Stimulated activated CD4-positive, alpha-beta T cell treated with anti-CD3 and anti-CD28 coated beads, Interleukin-15, amount 100 ng/mL, for 1 hour (primary cell): ENCODE measurements at places on chromosomes 16 and 17.

- no peak for DNase-seq
Measured at GRCh38 chr17:55635253-55635914, 87.3 kb downstream of the TMEM100 start.

- no peak for DNase-seq
Measured at GRCh38 chr17:75110234-75110937, 617 bp downstream of the ARMC7 start.

- no peak for DNase-seq
Measured at GRCh38 chr17:73770115-73770848, 126.0 kb upstream of the SDK2 start.

GRCh38 chr17:41653892-41654677, 29.7 kb upstream of the KRT17 start:
- DNase-seq: no peak

DNA sequence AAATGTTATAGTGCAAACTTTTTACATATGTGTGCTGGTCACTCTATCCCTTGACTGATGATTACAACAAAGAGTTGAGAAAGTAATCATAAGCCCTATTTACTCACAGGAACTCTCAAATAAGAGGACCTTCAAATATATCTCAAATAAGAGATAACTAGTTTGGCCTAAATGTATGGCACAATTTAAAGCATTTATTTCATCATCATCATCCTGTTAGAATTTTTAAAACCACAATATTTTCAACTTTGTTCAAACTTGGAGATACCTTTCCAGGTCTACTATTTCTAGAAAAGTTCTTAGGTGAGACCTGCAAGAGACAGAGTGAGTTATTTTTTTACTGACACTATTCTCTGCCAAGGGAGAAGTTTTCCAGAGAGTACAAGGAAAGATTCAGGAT, 5.5 kb downstream of the CPPED1 start:
- no peak for DNase-seq

GRCh38 chr17:55576996-55577586, 65.8 kb upstream of the SMIM36 start:
- no peak for DNase-seq

DNA sequence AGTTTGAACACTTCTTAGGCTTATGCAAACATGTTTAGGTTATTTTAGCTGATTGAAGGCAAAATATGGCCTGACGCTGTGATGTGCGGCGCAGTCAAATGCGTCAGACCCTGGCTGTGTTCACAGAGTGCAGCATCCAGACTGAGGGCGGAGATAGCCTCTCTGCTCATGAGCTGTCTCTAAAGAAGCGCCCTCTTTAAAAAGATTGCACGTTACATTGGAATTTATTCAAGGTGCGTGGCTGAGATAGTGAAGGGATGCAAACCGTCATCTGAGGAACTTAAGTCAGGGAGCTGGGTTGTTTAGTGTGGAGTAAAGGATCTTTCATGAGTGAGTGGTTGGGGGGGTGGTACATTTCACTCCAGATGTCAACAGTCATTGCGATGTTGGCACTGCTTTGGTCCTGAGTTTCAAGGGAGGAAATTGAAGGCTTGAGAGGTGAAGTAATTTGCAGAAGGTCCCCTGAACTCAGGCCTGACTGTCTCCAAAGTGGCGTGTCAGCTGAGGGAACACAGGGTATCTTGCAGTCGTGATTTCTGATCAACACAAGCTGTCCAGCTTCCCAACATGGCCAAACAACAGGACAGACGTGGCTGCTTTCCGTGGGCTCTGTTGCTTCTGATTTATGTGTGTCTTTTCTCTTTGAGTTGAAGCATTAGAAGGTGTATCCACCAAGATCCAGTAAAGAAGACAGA, 33.4 kb downstream of the RPTOR start:
- no peak for DNase-seq

DNA sequence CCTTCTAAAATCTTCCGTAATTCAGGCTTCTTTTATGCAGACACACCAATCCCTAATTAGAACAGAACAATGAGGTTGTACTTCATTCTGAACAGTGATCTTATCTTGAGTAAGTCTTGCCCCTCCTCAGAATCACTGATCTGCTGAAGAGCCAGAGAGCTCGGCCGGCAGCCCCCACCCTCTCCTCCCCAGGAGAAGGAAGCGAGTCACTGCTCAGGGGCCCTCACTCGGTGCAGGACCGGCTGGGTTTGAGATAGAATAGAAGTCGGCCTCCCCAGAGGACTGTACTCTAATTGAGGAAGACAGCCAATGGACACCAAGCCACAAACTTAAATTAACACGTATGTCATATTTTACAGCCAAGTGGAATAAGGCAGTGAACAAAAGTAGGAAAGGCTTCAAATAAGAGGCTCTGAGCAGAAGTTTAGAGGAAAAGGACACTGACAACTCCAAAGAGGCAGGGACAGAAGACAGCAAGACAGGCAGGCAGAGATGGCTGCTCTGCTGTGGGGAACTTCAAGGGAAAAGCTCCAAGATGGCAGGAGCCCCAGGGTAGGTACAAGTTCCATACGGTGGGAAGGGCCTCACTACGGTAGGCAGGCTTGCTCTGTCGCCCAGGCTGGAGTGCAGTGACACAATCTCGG, 18.6 kb downstream of the CREBBP start:
- no peak for DNase-seq

- no peak for DNase-seq
Measured at GRCh38 chr17:68707031-68707430, 105.9 kb upstream of the FAM20A start.

DNA sequence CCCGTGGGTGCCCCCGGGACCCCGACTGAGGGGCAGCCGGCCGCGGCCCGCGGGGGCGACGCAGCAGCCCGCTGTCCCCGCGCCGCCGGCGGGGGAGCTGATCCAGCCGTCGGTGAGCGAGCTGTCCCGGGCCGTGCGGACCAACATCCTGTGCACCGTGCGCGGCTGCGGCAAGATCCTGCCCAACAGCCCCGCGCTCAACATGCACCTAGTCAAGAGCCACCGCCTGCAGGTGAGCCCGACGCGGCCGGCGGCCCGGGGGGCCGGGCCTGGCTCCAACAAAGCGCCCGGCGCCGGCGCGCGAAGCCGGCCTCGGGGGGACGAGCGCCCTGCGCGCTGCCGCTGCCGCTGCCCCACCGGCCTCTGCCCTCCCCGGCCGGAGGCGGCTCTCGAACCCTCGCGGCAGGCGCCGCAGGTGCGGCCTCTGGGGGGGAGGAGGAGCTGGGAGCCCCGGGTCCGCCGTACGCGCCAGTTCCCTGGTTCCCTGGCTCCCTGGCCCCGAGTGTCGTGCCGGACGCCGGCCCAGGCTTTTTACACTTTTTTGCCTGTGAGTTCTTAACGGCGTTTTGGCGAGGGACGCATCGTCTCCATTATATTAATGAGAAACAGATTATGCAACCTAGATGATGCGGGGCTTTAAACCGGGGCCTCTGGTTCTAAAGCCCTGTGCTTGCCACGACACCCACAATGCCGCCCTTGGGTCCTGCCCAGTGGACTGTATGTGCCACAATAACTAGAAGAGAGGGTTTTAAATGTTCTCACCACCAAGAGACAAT, 521 bp downstream of the ATMIN start:
- DNase-seq: peak; percentile 35

- DNase-seq: no peak
Measured at GRCh38 chr16:22670044-22670536, 143.9 kb upstream of the HS3ST2 start.

DNA sequence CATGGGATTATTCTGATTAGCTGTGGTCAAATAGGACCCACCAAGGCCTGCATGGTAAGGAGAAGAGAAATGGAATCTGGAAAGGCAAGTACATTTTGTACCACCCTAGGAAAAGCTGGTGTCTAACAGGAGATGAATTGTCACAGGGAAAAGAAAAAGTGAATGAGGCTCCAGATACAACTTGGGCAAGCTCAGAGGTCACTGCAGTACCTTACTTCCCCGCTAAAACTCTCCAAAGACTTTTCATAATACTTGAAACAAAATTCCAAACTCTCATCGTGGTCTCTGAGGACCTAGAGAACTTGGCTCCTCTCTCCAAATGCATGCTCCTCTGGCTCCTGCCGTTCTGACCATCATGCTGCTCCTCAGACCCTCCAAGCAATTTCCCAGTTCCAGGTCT, 262.8 kb downstream of the GRIN2A start:
- DNase-seq: no peak

- DNase-seq: no peak
Measured at GRCh38 chr16:67528870-67529581, 397 bp downstream of the RIPOR1 start.

DNA sequence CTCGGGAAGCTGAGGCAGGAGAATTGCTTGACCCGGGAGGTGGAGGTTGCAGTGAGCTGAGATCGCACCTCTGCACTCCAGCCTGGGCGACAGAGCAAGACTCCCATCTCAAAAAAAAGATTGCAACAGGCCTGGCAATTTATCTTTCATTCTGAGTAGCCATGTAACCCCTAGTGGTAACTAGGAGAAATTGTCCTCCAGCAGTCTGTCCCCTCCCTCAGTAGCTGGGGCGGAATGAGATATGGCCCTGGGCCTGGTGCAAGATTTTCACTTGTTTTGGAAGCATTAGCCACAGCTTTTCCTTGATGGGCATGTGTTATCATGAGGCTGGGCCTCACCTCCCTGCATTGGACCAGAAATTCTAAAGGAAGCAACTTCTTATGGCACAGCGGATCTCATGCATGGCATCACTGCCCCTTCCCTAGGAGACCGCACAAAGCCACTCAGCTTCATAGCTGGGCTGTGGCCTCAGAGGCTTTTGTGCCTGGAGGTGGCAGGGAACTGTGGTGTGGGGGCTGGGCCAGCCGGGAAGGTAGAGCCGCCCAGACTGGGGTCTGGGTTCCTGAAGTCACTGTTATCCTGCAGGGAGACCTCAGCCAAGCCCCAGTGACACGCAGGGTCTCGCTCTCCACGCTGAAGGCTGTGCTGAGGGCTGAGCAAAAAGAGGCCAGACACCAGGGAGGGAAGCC, 13.4 kb downstream of the NATD1 start:
- no peak for DNase-seq

GRCh38 chr16:65473699-65474098, 351.8 kb upstream of the CDH11 start:
- no peak for DNase-seq

DNA sequence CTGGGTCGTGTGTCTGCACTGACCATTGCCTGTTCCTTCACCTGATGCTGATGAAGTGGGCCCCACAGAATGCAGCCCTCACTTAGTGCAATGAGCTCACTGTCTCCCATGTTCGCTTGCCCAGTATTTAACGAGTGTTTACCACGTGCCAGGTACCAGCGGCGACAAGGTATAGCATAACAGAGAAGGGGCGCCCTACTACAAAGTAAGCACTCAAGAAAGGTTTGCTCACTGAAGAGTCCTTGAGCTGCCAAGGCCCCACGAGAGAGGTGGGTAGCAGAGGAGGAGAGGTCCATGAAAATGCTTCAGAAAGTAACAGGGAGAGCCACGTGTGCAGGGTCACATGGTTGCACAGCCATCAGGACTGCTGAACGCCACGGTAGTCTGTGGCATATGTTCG, 230.0 kb downstream of the NTN1 start:
- no peak for DNase-seq
